ENCODE measurements at places on chromosomes 5 and 9.

DNA sequence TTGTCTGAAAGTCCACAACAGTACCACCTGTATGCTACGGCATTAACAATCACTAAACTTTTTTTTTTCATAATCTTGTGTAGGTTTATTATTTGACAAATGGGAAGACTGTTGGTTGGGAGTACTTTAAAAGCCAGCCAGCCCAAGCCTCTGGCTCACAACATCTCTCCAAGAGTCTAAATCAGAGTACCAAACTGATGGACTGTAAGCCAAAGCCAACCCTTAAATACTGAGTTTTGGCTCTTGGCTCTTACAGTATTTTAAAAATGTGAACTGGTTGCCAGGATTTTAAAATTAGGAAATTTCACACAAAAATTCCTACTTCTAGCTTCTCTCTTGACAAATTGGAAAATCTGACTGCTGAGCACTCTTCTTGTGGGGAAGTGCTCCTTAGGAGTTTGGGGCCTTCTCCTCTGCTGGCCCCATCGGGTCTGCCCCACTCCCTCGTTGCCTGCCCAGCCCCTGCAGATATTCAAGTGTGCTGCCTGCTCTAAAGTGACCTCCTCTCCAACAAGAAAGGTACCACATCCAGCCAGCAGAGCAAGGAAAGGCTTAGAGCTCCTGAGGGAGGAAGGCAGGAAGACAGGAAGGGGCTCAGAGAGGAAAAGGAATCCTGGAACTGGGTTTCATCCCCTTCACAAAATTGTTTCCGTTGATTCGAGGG, 21.8 kb upstream of the TMOD1 start:
- no peak for DNase-seq

- DNase-seq, result no peak
Observed at GRCh38 chr5:160287378-160288051, 24.8 kb downstream of the CCNJL start.

GRCh38 chr5:165400086-165400485, 1894.7 kb downstream of the MAT2B start:
- no peak for DNase-seq

DNA sequence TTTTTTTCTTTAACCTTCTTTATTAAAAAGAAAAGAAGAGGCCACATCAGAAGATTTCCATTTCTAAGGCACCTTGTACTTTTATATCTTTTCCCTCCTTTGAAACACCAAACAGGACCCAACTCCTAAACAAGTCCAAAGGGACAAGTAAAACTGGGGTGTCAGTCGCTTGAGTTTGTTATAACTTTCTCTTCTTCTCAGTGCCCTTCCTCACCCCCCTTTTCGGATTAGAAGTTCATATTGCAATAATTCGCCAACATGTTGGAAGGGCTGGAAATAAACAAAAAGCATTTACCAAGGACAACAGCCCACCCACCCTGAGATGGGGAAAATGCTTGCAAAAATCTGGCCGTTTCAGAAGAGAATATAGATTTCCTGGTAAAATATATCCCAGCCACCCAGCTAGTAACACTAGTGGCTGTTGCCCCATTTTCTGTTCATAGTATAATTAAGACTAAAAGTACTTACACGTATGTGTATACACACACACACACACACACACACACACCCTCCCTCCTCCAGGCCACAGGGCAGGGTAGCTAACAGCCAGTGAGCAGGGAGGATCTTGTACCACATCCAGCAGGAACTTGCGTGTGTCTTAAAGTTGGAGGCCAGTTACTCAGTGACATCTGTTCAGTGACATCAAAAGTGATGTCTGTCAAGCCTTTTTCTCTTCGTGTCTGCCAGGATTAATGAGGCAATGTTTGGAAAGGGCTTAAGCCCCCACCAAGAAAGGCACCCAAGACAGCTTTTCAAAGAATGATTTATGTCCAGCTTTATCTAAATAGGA, 149.1 kb upstream of the KLF4 start:
- peak; percentile 82 for DNase-seq

DNA sequence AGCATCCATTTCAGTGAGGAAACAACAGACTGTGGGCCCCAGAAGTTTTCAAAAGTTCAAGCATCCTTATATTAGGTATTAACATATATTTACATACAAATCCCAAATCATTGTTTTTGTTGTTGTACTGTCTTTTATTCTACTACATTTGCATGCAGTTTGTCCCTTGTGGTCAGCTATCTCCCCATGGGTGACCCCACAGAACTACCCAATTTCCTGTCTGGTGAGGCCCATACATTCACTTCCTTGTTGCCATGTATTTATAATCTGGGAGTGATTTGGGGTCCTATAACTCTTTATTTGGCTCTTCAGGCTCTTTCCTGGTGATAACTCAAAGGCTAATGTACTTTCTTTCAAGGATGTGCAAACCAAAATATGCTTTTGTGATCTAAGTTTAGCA, 3.3 kb upstream of the CD180 start:
- no peak for DNase-seq

All from fibroblast of skin of back (primary cell).